ENCODE measurements at places on chromosomes 13 and 19. TPM values are rescaled to one million over a fixed set of nuclear protein-coding genes. Genes with fewer than 3 reads are reported as not detected.

The CCDC169 gene
- total RNA-seq, result 41.8 TPM

The CALR3 gene
- 0.50 TPM for total RNA-seq

The PCDH20 gene
- 1.3 TPM for total RNA-seq

DNA sequence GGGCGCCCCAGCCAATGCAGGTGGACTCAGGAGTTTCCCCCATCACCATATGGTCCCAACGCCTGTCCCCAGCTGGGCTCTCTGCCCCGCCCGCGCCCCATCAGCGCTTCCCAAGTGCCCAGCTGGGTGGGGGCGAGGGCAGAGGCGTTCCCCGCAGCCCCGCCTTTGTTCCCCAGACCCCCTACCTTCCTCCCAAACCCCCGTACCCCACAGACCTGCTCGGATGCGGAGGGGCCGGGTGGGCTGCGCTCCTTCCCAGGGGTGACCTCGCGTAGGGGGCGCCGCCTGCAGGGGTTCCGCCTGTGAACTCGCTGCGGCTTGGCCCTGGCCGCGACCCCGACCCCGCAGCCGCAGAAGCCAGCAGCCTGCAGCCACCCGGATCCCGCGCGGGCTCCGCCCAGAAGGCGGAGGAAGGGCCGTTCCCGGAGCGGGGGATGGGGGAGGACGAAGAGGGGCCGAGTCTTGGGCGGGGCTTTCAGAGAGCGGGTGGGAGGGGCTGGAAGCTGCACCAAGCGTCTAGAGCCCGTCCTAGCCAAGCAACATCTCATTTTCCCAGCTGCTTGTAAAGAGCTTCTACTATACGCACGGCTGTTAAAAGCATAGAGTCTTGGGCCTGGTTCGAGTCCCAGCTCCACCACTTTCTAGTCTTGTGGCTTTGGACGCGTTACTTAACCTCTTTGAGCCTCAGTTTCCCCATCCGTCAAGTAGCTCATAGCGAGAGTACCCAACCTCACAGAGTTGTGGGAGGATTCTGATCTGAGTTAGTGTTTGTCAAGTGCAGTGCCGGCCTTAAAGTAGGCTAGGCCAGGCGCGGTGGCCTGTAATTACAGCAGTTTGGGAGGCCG is at the start of gene RAB3D:
Gene RAB3D, minus strand, starts transcription at position 404 of the 845 bp plus-strand sequence. CDS start 2,258 bp downstream, outside the sequence.
- peak within 1 kb of the TSS; percentile 41 for H3K27ac ChIP-seq
- H3K4me3 ChIP-seq, result peak within 1 kb of the TSS; percentile 81
- no peaks in the 10 kb centered on the region for H3K27me3 ChIP-seq

GRCh38 chr13:49062297-49062896 is 86.7 kb downstream of the FNDC3A start:
- no peak overlapping the region for H3K27ac ChIP-seq
- peaks cover 22% of the 10 kb centered on the region for H3K4me1 ChIP-seq
- H3K4me3 ChIP-seq, result no peak overlapping the region
- no peak for DNase-seq
- H3K27me3 ChIP-seq, result no peaks in the 10 kb centered on the region
- peaks cover 3% of the 10 kb centered on the region for H3K36me3 ChIP-seq

DNA sequence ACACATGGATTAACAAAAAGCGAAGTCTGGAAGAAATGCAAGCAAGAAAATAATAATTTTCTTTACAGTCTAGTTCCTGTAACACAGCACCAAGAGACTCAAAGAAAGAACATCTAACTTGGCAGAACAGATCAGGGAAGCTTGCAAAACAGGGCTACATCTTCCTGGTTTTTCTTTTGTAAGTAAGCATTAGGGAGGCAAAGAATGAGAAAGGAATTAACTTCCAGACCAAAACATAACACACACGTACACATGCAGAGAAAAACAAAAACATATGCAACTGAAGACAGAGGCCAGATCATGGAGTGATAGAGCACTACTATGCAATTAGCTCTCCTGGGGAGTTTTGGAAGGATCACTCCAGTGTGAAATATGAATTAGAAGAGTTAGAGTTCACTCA is 120.5 kb downstream of the DIAPH3 start:
- no peak for DNase-seq
- H3K27ac ChIP-seq, result peak overlapping the region; percentile 4
- H3K36me3 ChIP-seq, result peaks cover 11% of the 10 kb centered on the region
- no peak overlapping the region for H3K4me3 ChIP-seq
- no peaks in the 10 kb centered on the region for H3K27me3 ChIP-seq

DNA sequence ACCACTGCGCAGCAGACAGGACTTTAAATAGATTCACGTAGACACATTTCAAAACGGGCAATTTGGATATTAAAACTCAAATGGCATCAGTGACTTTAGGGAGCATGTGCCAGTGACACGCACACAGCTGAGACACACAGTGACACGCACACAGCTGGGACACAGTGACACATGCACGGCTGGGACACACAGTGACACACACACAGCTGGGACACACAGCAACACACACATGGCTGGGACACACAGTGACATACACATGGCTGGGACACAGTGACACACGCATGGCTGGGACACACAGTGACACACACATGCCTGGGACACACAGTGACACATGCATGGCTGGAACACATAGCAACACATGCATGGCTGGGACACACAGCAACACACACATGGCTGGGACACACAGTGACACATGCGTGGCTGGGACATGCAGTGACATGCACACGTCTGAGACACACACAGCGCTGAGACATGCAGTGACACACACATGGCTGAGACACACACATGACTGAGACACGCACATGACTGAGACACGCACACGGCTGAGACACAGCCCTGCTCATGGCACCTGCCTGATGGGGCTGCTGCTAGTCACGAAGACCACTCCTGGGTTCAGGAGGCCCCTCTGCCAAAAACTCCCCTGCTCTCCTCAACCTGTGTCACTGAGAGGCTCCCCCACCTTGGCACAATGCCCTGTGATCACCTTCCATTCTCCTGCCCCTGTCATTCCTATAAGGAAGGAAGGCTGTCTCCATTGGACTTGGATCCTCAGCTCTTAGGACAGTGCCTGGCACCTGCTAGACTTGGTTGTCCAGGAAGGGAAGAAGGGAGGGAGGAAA is 52.5 kb downstream of the SOX1 start:
- no peak for DNase-seq
- peaks cover 2% of the 10 kb centered on the region for H3K4me1 ChIP-seq
- H3K27me3 ChIP-seq, result peaks cover 7% of the 10 kb centered on the region
- no peak overlapping the region for H3K4me3 ChIP-seq

GRCh38 chr13:44331912-44332851 is 41.4 kb upstream of the SERP2 start:
- no peaks in the 10 kb centered on the region for H3K27me3 ChIP-seq
- H3K27ac ChIP-seq, result peak overlapping the region; percentile 20
- no peak overlapping the region for H3K4me3 ChIP-seq
- no peak for DNase-seq
